ENCODE measurements at places on chromosomes 4 and X. TPM values are rescaled to one million over a fixed set of nuclear protein-coding genes. Genes with fewer than 3 reads are reported as not detected.

The SPANXN3 gene
- not detected for polyA plus RNA-seq

The GJB1 gene
- not detected for polyA plus RNA-seq

The CXCL3 gene
- polyA plus RNA-seq: not detected

The C4orf54 gene
- polyA plus RNA-seq: not detected

The MAGIX gene
- 0.66 TPM for polyA plus RNA-seq

The PRR32 gene
- polyA plus RNA-seq: not detected

The SPATA4 gene
- not detected for polyA plus RNA-seq

The TLR10 gene
- polyA plus RNA-seq: 180 TPM

The OTUD6A gene
- not detected for polyA plus RNA-seq

The TMPRSS11B gene
- not detected for polyA plus RNA-seq

The PASD1 gene
- not detected for polyA plus RNA-seq

The TEX28 gene
- polyA plus RNA-seq: not detected

The CFP gene
- polyA plus RNA-seq: 1.7 TPM

The TMEM47 gene
- not detected for polyA plus RNA-seq

The FHDC1 gene
- polyA plus RNA-seq: not detected

GRCh38 chr4:86973668-86974067 lies 38.9 kb downstream of the AFF1 start:
- no peaks in the 10 kb centered on the region for H3K27me3 ChIP-seq
- H3K4me1 ChIP-seq: peaks cover 37% of the 10 kb centered on the region
- no peak for DNase-seq
- no peak overlapping the region for H3K27ac ChIP-seq

GRCh38 chr4:166195101-166195500 lies 322.1 kb downstream of the TLL1 start:
- no peak overlapping the region for H3K4me3 ChIP-seq
- no peak for DNase-seq
- no peaks in the 10 kb centered on the region for H3K27me3 ChIP-seq

DNA sequence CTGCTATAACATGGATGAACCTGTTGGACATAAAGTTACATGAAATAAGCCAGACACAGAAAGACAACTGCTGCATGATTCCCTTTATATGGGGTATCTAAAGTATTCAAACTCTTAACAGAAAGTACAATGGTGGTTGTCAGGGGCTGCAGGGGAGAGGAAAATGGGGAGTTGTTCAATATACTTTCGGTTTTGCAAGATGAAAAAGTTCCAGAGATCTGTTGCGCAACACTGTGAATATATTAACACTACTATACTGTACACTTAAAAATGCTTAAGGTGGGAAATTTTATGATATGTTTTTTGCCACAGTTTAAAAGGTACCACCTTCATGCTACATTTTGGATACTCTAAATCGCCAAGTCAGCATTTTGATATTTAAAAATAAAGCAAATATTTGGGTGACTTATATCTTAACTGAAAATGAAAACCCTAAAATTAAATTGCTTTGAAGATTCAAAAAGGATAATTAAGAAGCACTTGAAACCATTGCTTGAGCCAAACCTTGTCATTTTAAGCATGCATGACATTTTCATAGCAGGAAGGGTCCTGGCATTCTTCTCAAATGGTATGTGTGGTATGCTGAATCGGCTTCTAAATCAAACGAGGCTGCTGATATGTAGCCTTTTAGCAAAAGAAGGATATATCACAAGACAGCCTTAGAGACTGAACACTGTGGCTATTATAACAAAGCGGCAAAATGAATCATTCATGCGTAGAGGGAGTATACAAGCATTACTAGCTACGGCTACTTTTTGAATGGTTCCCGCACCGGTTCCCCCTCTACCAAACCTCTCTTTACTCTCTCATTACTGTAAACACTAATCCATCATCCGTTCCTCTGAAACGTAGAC lies 607.1 kb upstream of the DIPK2B start:
- H3K27me3 ChIP-seq: no peaks in the 10 kb centered on the region
- peak overlapping the region; percentile 71 for H3K4me3 ChIP-seq
- no peak for DNase-seq
- no peaks in the 10 kb centered on the region for H3K36me3 ChIP-seq
- no peak overlapping the region for H3K27ac ChIP-seq

DNA sequence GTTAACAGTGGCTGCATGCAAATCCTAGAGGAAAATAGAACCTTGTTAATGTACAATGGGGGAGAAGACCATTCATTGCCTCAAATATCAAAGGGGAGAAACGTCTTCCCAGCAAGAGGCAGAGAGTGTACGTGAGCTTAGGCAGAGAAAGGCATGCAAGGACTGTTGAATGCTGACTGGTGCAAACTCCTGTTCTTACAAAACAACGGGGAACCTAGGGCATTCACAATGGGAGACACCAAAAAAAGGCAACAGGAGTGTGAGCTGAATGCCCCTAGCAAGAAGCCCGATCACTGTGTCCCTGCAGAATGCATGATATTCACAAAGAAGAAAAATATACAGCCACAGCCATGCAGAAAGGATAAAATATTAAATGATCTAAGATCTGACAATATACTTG lies 184.9 kb downstream of the NSUN7 start:
- peaks cover 11% of the 10 kb centered on the region for H3K27me3 ChIP-seq
- H3K36me3 ChIP-seq: no peaks in the 10 kb centered on the region
- no peak for DNase-seq
- H3K4me3 ChIP-seq: no peak overlapping the region

DNA sequence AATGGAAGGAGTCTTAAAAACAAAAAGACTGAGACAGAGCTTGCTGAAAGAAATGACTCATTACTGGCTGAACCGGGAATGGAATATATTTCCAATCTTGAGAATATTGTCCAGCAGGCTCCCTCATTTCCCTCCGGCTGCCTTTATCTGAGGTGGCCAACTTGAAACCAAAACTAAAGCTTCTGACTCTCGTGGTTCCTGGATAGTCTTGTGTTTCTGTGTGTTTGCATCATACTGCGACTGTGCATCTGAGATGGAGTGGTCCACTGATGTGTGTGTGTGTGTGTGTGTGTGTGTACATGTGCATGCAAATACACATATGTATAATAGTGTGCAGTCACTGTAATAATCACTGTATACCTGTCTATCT lies 145.6 kb upstream of the SCML1 start:
- no peaks in the 10 kb centered on the region for H3K4me1 ChIP-seq
- DNase-seq: no peak
- H3K27ac ChIP-seq: no peak overlapping the region

DNA sequence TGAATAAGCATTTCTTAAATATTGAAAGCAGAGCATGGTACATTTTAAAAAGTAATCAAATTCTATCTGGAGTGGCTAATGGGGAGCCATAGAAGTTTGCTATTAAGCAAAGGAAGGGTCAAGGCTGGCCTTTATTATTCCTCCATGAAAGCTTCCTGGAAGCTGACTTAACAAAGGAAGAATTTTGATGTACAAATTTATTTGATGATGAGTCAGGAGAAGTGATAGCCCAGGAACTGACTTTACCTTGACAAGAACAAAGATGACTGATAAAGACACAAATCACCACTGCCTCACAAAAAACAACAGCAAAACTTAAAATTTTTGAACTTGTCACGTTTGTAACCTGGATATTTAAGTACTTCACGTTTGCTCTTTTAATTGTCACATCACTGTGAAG lies 872.1 kb downstream of the PCDH7 start:
- H3K4me1 ChIP-seq: no peaks in the 10 kb centered on the region
- DNase-seq: no peak
- H3K27ac ChIP-seq: no peak overlapping the region
- H3K27me3 ChIP-seq: no peaks in the 10 kb centered on the region
- H3K36me3 ChIP-seq: no peaks in the 10 kb centered on the region

DNA sequence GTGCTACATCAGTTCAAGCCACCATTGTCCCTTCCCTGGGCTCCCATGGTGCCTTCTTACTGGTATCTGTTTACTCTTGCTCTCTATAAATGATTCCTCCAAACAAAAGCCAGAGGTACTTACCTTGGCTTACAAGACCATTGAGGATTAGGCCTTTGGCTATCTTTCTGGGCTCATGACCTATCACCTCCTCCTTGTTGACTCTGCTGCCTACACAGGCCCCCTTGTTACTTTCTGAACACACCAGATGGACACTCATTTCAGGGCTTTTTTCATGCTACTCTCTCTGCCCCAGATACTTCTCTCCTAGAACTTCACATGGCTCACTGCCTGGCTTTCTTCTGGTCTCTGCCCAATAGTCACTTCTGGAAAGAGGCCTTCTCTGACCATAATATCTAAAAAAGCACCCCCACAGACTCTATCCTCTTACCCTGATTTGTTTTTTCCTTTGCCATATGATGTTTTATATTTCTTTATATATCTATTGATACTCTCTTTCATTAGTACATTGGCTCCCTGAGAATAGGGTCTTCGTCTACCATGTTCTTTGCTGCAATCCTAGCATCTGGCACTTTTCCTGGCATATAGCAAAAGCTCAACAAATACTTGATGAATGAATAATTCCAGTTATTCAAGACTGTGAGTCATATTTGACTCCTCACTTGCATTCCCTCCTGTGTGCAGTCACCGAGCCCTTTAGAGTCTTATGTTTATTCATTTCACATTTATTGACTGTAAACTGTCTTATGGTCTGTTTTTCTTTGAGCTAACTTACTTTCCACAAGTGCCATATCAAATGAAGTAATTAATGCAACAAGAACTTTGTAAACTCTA lies 27.1 kb upstream of the TAPT1 start:
- no peaks in the 10 kb centered on the region for H3K27me3 ChIP-seq
- H3K27ac ChIP-seq: no peak overlapping the region
- no peak overlapping the region for H3K4me3 ChIP-seq
- peaks cover 37% of the 10 kb centered on the region for H3K4me1 ChIP-seq

GRCh38 chr4:85556283-85556682 lies 81.3 kb downstream of the ARHGAP24 start:
- no peaks in the 10 kb centered on the region for H3K27me3 ChIP-seq
- peak overlapping the region; percentile 66 for H3K4me3 ChIP-seq
- peaks cover 69% of the 10 kb centered on the region for H3K4me1 ChIP-seq
- no peak for DNase-seq
- H3K36me3 ChIP-seq: peaks cover 26% of the 10 kb centered on the region

DNA sequence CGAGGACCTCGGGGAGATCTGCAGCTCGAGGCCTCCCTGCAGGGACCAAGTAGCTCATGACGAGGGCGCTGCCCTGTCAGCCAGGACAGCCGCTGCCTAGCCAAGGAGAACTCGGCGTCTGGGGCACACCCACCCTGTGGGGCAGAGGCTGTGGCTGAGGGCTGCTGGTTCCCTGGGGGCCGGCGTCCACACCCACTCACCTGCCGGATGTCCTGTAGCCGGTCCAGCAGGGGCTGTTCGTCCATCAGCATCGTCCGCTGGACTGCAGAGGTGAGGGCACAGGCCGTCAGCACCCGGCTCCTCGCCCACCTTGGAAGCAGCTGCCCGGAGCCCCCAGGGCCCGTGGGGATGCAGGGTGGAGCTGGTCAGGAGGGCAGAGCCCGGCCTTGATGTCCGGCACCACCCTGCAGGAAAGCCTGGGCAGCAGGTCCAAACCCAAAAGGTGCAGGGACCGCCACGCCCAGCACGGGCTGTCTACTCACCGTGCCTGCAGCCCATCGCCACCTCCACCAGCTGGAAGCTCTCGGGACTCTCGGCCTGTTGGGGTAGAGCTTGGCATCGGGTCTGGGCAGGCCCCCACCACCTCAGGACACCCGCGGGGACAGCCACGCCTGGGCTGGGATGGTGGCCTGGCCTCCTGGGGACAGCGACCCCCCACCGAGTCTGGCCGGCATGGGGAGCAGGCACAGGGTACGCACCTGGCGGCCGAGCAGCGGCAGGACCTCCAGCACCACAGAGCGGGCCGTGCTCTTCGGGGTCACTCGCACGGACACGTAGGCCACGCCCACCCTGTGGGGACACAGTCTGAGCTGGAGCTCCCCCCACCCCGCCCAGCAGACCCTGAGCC lies 6.9 kb downstream of the DGKQ start:
- no peaks in the 10 kb centered on the region for H3K27me3 ChIP-seq
- DNase-seq: no peak
- H3K4me1 ChIP-seq: peaks cover 2% of the 10 kb centered on the region

- no peak overlapping the region for H3K4me3 ChIP-seq
- no peaks in the 10 kb centered on the region for H3K36me3 ChIP-seq
- DNase-seq: no peak
- no peaks in the 10 kb centered on the region for H3K27me3 ChIP-seq
- no peaks in the 10 kb centered on the region for H3K4me1 ChIP-seq
These were observed 17.7 kb downstream of the AMOT start for GRCh38 chrX:112822892-112823291.

- H3K36me3 ChIP-seq: peaks cover 3% of the 10 kb centered on the region
- H3K27ac ChIP-seq: no peak overlapping the region
- no peak overlapping the region for H3K4me3 ChIP-seq
- H3K27me3 ChIP-seq: no peaks in the 10 kb centered on the region
- no peaks in the 10 kb centered on the region for H3K4me1 ChIP-seq
These were observed 69.7 kb downstream of the REELD1 start for GRCh38 chr4:146283758-146284651.

- no peak overlapping the region for H3K27ac ChIP-seq
- no peaks in the 10 kb centered on the region for H3K27me3 ChIP-seq
- DNase-seq: no peak
- no peak overlapping the region for H3K4me3 ChIP-seq
These were observed 484.5 kb downstream of the IL1RAPL1 start for GRCh38 chrX:29071525-29072320.

GRCh38 chrX:20320461-20321159 lies 53.9 kb upstream of the RPS6KA3 start:
- DNase-seq: peak; percentile 74
- H3K27ac ChIP-seq: peak overlapping the region; percentile 57
- H3K36me3 ChIP-seq: no peaks in the 10 kb centered on the region
- H3K27me3 ChIP-seq: no peaks in the 10 kb centered on the region
- peaks cover 42% of the 10 kb centered on the region for H3K4me1 ChIP-seq

GRCh38 chrX:119695535-119696050 lies 2.6 kb upstream of the SEPTIN6 start:
- H3K4me1 ChIP-seq: peaks cover 48% of the 10 kb centered on the region
- H3K4me3 ChIP-seq: peak overlapping the region; percentile 100
- H3K27me3 ChIP-seq: no peaks in the 10 kb centered on the region
- H3K27ac ChIP-seq: no peak overlapping the region

DNA sequence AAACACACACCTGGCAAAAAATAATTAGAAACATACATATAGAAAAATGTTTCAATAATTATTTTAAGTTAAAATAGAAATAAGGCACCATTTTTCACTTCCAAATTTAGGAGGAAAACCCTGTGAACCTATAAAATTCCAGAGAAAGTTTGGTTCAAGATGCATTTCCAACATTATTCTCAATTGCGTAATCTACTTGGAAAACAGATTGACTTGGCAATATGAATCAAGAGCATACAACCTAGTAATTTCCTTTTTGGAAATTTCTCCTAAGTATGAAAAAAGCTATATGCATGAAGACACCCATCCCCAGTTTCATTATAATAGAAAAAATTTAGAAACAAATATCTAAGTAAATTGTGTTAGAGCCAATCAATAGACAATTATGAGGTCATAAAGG lies 242.9 kb downstream of the IQCM start:
- H3K36me3 ChIP-seq: no peaks in the 10 kb centered on the region
- no peak overlapping the region for H3K4me3 ChIP-seq
- no peak overlapping the region for H3K27ac ChIP-seq
- no peak for DNase-seq
- no peaks in the 10 kb centered on the region for H3K27me3 ChIP-seq

All from naive B cell (primary cell).